NK-92 treated with Interleukin-12 subunit alpha and Interleukin-12 subunit beta, amount 100 ng/mL, for 24 hours (cell line): ENCODE measurements at places on chromosomes 6 and 20.

- DNase-seq = no peak
Measured at GRCh38 chr6:43680308-43681200, 7.0 kb downstream of the MRPS18A start.

- no peak for DNase-seq
Measured at GRCh38 chr6:53673162-53673727, 7.7 kb upstream of the KLHL31 start.

- no peak for DNase-seq
Measured at GRCh38 chr20:48471759-48472408, 355.9 kb downstream of the PREX1 start.

GRCh38 chr6:116278854-116279231 is 887 bp downstream of the TSPYL1 start:
- no peak for DNase-seq

- no peak for DNase-seq
Measured at GRCh38 chr20:41320976-41321375, 3.4 kb upstream of the ZHX3 start.

GRCh38 chr20:2305479-2305878 is 9.7 kb downstream of the TGM3 start:
- no peak for DNase-seq

GRCh38 chr20:63641792-63642523 is 11.3 kb downstream of the STMN3 start:
- peak; percentile 93 for DNase-seq

DNA sequence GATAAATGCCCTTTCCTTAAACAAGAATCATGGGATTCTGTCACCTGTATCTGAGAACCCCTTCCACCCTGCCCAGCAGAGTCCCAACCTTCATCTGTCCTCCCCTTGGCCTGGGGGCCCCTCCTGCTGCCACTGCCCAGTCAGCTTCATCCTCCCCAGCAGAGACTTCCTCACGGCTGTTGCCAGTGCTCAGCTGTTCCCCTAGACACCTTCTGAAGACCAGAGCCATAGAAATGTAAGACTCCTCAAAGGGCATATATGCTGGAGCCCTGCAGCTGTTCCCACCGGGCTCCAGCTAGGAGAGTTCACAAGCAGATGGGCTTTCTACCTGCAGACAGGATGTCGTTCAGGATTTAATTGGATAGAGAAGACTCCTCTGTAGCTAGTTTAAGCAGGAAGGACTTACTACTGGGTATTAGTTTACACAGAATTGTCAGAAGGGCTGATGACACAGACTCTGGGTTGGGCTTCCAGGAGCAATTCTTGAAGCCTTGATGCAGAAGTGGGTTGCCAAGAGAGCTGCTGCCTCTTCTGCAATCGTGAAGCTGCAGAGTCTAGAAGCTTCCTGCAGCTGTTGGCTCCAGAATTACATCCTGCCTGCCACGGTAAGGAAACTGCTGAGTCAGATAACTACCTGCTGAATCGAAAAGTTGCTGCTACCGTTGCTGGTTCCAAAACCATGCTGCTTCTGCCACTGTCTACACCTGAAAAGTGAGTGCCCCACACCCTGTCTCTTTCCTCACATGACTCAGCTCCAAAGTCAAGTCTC is 57.1 kb upstream of the MLN start:
- DNase-seq = peak; percentile 39

DNA sequence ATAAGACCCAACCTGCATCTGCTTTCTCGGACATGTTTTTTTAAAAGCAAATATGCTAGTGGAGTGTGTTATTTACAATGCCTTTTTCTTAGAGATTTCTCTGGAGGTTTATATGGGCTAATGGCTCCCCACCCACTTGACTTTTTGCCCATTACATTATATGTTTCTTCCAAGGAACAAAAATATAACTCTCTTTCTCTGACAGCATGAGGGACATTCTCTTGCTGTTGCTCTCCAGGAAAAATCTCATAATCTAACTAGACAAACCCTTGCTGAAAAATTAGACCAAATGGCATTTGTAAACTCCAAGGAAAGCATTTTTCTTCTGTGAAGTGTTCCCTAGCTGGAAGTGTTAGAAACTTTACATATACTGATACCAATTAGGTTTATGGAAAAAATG is 213.7 kb downstream of the PRL start:
- no peak for DNase-seq

DNA sequence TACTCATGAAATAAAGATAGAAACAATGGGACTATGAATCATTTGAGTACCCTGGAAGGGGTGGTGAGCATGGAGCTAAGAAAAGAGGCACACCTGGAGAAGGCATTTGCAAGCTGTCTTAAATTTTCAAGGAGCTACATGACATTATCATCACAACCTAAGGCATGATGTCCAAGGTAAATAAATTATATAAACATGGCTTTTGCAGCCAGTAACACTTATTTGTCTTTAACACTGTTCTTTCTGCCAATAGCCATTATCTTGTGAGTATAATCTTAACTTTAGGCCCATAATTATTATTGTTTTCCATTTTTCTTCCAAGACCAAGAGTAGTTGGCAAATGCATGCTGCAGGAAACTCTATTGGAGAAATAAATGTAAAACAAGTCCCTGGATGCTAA is 63.7 kb downstream of the ALDH5A1 start:
- no peak for DNase-seq

- DNase-seq = no peak
Measured at GRCh38 chr6:85348643-85349042, 101.2 kb upstream of the NT5E start.

DNA sequence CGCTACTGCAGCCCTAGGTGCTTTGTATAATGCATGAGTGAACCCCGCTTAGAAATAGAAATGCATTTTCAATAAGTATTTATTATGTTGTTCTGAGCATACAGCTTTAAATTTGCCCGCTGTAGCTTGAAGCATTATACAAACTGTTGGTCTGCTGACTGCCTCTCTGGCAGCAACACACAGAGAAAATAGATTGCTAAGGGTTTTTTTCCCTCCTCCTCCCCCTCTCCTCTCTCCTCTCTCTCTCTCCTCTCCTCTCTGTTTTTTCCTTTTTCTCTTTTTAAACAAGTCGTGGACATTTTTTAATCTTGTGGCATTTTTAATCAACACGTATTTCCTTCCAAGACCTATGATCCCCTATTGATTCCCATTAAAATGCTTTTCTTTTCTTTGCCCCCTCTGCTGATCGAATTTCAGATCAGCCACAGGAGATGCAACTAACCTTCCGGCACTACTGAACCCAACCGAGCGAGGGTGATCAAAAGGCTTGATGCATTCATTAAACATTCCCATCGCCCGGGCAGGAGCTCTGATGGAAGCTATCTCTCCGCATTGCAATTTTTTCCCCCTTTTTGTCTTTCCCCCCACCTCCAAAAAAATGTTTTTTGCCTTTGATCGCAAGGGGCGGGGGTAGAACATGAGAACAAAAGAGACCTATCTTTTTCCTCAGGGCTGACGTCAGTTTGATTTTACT is 90.7 kb upstream of the ARID1B start:
- DNase-seq = peak; percentile 26

GRCh38 chr6:142871910-142872331 is 73.1 kb downstream of the HIVEP2 start:
- DNase-seq = peak; percentile 48

DNA sequence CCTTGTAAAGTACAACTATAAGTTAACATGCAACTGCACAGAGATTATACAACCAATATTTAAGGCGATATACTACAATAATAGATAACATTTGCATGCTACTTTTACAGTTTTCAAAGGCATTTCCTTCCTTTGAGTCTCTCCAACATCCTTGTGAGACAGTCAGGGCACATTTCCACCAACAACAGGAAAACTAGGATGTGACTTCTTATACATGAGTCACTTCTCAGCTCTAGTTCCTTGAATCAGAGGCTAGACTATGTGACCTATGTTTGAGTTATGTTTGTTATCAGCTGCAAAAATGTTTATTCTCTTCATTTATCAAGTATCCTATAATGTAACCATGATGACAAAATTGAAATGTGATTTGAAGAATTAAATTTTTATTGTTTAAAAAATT is 51.7 kb upstream of the TFAP2D start:
- no peak for DNase-seq

DNA sequence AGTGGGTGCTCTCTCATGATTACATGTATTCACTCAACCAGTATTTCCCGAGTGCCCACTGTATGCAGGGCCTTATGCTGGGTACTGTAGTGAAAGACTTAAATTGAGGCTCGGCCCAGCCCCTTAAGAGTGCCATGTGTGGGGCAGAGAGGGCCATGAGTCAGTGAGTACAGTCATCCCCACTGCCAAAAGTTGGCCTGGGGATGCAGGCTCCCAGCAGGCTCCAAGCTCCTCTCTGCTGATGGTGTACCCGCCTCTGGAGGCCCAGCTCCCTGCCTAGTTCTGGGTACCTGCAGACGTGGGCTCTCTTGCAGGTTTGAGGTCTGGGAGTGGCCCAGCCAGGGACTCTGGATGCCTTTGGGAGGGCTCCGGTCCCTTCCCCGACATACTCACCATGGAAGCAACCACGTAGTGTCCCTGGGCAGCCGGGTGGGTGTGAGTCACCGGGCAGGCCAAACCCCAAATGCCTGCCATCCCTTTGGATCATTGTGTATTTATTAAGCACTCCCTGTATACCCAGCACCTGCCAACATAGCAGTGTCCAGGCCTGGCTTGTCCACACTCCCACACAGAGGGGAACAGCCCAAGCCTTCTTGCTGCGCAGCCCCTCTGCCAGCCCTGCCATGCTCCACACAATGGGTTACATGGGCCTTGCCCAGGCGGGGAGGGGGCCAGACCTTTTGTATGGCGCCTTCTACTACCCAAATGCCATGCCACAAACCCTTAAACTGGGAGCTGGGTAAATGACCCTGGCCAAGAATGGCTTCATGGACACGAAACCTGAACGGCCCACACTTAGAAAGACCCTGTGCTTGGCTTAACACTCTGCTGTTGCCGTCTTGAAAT is 153.6 kb downstream of the VEGFA start:
- DNase-seq = no peak

- no peak for DNase-seq
Measured at GRCh38 chr6:26029857-26030653, 57.2 kb upstream of the HFE start.

GRCh38 chr6:159866286-159867247 is 24.2 kb upstream of the MAS1 start:
- no peak for DNase-seq

DNA sequence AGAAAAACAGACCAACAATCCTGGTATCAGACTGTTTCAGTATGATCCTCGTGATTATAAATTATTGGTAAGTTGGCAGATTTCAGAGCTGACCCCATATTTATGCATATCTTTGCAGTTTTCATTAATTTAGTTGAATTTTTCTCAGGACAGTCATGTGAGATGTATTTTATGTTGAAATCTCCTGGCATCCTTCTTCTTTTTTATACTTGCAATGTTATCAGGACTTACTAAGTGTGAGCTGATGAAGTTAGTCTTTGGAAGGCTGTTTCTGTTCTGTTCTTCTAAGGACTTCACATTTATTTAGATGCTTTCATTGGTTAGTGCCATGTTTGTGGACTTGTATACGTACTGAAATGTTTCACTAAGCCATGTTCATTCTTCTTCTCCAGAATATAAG is 17.2 kb downstream of the SMPDL3A start:
- DNase-seq = no peak
